ENCODE measurements at places on chromosomes 12 and 14.

DNA sequence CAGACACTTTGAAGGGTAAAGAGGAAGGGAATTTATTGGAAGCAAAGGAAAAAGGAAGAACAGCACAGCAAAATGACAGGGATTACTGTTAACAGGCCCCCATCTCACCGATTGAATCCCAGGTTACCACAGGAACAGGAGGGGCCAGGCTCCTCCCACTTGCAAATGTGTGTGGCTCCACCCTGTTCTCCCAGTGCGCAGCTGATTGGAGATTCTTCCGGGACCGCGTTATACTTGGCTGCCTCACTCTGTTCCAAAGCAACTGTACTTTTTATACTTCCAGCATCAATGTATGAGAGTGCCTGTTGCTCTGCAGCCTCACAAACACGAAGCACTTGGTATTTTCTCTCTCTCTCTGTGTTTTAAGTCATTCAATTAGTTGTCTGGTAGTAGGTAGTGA, 273.6 kb upstream of the MDGA2 start:
- DNase-seq, result no peak

- no peak for DNase-seq
Observed at GRCh38 chr14:96481731-96482314, 20.4 kb upstream of the PAPOLA start.

DNA sequence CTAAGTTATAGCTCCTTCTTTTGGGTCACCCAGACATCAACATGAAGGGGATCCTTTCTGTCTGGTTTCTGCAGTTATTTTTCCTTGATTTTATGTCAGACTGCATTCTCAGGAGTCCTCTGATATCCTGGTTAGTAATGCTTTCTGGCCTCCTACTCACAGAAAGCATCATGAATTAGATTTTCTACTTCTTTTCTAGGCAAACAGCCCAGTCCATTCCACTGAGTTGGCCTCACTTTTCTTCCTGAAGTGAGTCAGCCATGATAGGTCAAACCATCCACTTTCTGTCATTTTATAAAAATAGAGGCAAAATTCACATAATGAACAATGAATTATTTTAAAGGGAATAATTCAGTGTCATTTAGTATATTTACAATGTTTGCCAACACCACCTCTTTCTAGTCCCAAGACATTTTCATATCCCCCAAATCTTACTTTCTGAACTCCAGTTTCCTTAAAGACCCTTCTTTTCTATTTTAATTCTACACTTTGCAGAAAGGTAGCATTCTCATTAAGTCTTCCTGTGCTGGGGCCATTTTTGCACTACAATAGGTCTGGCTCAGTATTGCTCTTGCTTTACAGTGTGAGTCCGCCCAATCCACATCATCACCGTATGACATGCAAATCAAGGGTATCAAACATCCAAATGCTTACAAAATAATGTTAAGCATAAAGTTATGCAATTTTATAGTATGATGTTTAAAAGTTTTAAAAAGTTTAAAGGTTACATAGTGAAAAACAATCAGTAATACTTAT, 95.1 kb downstream of the UNC79 start:
- DNase-seq, result no peak

- peak; percentile 80 for DNase-seq
Observed at GRCh38 chr12:104604070-104604994, 147.6 kb downstream of the CHST11 start.
